Natural killer cell (primary cell): ENCODE measurements at places on chromosomes 6 and 20.

GRCh38 chr6:123182998-123183397 lies 187.0 kb downstream of the CLVS2 start:
- no peak for DNase-seq

- no peak for DNase-seq
These were observed 9.0 kb upstream of the NRSN1 start for GRCh38 chr6:24117021-24117420.

DNA sequence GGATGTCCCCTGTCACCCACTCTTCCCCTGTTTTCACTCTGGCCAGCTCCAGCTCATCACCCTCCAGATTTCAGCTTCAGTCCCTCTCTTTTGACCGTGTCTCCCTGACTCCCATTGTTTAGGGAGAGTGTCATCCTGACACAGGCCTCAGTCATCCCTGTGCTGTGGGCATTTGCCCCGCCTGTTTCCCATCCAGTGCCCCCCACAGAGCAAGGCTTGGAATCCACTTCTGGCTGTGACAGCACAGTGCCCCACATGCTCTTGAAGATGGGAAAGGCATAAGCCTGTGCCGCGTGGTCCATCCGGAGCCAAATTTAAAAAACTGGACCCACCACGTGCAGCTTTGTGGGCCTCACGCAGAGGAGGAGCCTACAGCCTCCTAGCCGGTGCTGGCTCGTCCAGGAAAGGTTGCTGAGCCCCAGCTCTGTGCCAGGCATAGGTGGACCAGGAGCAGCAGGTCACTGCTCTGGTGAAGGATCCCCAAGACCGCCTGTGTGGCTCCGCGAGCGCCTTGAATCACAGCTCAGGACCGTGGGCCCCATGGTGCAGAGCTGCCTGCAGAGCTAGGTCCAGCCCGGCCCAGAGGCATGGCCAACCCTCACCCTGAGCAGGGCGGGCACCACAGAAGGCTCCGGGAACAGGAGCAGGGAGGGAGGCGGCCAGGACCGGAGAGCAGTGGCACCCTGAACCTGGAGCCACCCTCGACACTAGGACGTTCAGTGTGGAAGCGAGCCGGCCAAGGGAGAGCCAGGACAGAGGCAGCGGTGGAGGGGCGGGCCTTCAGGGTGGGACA lies 172.8 kb downstream of the CDH4 start:
- DNase-seq = no peak

DNA sequence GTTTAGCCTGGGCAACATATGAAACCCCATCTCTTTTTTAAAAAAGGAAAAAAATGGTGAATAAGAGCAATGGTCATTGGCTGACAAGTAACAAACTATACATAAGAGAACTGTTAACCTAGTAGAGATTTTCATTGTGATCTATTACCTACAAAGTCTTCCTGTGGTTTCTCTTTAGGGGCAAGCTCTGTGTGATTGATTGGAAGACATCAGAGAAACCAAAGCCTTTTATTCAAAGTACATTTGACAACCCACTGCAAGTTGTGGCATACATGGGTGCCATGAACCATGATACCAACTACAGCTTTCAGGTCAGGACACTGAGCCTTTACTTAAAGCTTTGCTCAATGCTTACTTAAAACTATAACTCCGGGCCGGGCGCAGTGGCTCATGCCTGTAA lies 19.2 kb downstream of the MGME1 start:
- no peak for DNase-seq

GRCh38 chr20:50645253-50646068 lies 45.9 kb downstream of the RIPOR3 start:
- no peak for DNase-seq

- DNase-seq = no peak
These were observed 5.8 kb downstream of the APOBEC2 start for GRCh38 chr6:41058783-41059181.

- DNase-seq = no peak
These were observed 74.0 kb upstream of the SULF2 start for GRCh38 chr20:47859278-47859677.

GRCh38 chr20:4670469-4670868 lies 51.2 kb upstream of the PRND start:
- DNase-seq = no peak

GRCh38 chr6:119065382-119065781 lies 13.1 kb downstream of the FAM184A start:
- no peak for DNase-seq

DNA sequence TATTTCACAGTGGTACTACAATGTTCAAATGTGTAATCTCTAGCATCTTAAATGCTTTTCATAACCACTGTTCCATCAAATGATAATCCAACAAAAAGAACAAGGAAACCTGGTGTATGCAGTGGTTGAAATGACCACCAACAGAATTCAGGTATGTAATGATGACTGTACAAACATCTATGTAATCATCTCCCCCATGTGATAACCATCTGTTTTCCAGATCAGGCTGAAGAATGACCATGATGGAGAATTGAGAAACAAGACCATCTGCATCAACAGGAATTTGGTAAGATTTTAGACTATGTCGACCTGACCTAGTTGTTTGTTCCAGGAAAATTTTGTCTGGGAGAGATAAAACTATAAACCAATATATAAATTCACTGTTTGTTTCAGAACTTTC lies 81.3 kb upstream of the ASCC3 start:
- no peak for DNase-seq

DNA sequence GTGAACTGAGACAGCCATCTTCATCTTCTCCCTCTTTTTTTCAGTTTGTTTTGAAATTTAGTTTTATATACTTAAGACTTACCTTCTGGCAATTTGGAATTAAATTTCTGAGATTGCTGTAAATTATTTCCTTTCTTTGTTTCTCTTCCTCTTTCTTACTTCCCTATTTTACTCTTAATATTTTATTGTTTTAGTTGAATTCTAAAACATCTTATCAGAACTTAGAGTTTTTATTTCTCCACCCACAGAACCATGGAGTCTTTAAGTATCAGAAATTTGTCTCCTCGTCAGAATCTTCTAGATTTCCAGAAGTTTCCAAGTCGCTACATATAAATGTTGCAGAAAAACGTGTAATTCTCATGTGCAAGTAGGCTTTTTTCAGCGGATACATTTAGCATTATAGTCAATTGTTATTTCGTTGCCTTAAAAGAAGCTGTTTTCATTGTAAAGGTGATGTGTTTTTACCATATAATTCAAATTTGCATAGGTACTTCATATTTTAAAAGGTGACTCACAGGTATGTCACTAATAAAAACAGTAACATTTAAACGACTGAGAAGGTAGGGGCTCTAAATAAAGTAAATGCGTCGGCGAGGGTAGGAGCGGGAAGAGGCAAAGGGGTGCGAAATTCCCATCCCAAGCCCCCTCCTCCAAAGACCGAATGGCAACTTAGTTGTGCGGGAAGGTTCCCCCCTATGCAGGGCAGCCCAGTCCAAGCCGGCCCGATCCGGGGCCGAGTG lies 866 bp upstream of the MYO6 start:
- DNase-seq = no peak

DNA sequence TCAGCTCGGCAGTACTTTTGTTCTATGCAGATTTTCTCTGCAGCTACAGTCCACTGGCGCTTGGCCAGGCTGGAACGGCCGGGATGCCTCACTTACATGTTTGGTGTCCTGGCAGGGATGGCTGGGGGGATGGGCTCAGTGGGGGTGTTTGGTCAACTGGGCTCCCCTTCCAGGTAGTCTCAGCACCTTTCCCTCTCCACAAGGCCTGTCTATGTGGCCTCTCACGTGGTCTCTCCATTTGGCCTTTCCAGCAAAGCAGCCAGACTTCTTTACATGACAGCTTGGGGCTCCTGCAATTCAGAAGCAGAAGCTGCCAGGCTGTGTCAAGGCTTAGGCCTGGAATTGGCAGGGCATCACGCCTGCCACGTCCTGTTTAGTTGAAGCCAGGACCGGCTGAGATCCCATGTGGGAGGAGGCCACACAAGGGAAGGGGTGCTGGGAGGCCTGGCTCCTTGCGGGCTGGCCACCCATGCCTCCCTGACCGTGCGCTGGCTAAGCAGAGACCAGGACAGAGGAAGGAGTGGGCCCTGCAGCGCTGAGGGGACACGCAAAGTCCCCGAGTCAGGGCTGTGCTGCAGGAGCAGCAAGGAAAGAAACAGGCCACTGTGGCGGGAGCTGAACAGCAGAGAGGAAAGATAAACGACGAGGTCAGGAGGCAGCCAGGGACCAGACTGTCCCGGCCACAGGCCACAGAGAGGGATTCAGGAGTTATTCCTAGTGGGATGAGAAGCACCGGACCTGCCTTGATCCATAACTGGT lies 38.9 kb downstream of the MGME1 start:
- no peak for DNase-seq

DNA sequence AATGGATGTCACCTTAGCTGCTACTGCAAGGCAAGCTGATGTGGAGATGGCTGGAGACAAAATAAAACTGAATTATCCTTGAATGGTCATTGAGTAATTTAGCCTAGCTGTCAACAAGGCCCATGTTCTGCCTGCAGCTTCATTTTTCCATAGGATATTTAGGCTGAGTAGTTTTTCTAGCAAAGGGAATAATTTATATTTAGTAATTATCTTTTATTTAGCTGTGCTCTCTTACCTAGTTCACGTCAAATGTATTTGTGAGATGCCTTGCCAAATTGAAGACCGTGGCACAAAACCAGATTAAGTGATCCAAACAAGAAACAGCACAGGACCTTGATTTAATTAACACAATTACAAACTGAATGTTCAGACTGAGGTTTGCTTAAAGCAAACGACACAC lies 77.4 kb upstream of the CEP162 start:
- DNase-seq = no peak

DNA sequence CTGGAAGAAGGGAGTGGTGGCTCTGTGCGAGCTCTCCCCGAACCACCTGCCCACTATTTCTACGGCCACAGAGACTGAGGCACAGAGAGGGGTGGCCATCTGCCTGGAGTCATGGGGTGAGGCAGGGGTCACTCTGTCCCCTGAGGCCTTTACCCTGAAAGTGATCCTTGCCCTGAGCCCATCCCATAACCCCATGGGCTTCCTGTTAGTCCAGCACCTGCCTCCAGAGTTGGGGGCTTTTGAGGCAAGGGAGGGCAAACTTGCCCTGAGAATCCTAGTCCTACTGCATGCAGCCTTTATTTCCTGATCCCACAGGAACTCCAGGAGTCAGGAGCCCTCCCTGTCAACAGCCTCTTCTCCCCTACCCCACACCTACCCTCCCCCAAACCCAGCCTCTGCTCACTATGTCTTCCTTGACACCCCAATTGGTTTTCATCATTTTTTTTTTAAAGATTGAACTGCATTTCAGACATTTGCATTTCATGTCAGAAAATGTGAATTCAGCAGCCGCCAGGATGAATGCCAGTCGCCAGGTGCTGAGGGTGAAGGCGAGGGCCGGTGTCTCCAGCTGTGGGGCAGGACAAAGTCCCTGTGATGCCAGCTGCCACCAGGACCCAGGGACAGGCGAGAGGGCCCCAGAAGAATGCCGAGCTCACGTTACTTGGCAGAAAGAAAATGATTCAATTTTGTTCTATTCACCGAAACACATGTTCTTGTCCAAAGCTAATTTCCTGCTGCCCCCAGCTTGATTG lies 47.6 kb upstream of the NNAT start:
- DNase-seq = no peak

- DNase-seq = no peak
These were observed 397.5 kb downstream of the TAF4 start for GRCh38 chr20:61668065-61668650.

DNA sequence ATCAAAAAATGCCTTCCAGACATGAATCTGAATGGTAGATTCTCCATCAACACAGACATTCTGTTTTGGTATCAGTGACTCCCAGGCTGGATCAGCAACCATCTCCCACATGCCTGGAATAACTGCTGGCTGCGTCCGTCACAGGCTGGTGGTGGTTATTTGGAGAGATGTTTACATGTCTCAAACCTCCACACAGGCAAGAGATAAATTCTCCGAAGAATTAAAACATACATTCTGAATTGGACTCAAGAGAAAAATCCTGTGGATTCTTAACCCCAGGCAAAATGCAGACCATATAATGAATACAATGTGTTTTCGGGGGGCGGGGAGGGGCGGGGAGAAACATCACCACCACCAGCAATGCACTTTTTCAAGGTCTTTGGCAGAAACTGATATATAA lies 108.2 kb downstream of the THBS2 start:
- DNase-seq = no peak

DNA sequence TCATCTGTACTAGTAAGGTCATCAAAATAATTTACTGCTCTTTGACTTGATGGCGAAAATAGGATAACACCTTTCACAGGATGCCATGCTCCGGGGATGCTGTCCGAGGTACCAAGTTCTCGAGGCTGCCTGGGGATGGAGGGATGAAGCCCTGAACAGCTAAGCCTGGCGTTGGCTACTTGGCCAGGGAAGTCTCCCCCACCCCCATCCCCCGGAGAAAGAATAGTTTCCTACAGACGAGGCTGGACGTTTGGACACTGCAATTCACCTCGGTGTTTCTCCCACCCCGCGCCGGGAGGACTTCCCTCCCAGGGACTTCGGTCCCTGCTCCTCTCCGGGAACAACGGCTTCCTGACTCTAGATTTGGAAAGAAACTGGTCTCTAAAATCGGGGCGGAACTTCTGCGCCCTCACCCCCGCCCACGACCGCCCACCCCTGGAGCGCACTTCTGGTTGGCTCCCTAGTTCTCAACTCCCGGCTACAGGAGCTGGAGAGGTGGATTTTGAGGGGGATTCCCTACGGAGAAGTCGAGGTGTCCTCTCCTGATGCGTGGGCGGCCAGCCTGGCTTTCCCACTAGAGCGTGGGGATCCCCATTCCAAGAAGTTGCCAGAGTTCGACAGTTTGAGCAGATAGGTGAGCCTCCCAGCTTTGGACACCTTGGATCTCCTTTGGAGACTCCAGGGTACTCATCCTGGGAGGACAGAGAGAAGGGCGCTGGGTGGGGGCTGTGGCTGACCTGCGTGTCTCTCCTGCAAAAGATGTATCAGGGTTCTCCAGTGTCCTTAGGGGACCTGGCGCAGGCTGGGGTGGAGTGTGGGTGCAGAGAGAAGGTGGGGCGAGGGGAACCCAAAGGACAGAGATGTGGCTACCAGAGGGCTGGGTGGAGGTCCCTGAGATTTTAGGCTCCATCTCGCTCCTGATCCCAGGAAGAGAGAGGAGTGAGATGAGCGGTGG lies 1.1 kb downstream of the PCSK2 start:
- DNase-seq = no peak

GRCh38 chr20:31707258-31707615 lies 15.4 kb downstream of the BCL2L1 start:
- no peak for DNase-seq

DNA sequence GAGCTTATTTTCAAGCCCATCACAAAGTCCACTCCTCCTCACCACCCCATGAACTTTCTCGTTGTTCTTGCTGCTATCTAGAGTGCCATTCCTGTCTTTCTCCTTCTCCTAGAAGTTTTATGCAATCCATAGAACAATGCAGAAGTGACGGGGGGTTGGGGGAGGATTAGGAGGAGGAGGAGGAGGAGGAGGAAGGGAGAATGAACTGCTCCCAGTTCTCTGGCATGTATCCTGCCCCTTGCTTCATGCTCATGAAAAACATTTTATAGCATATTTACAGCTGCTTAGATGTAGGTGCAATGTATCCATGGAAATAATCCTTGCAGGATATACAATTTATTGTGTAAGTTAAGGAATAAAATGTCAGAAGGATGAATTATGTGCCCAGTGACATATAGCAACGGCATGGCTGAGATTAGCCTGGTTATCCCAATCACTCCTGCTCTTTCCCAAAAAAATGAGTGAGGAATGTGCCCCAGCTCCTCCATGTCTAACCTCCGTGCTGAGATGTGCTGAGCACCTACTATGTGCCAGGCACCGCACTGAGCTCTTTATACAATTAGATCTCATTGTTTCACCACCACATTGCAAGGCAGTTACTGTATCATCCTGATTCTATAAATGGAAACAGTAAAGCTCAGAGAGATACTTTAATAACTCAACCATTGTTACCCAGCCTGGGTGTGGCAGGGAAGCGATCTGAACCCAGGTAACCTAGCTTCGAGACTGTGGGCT lies 41.6 kb upstream of the TFAP2C start:
- no peak for DNase-seq
